Stimulated activated naive CD4-positive, alpha-beta T cell (primary cell): ENCODE measurements at places on chromosomes 1 and 21.

GRCh38 chr21:38863843-38864363 lies 58.2 kb downstream of the ETS2 start:
- no peak for DNase-seq

DNA sequence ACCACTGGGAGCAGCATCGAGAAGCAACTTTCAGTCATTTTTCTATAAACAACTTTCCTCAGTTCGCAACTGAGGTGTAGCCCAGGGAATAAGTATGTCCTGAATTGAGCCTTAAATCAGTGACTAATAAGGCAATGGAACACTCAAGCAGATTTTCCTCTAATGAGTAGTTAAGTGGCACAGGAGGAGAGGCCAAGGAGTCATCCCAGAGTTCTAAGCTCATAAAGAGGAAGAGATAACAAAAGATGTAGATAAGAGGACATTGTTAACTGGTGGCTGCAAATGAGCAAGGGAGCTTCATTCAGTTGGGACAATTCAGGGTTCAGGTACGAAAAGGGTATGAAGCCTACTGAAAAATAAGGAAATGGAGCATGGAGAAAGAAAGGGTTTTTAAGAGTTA lies 64.5 kb downstream of the LRRC40 start:
- no peak for DNase-seq

- DNase-seq: no peak
Measured at GRCh38 chr1:166944186-166944967, 31.0 kb downstream of the ILDR2 start.

- DNase-seq: no peak
Measured at GRCh38 chr21:15967661-15968060, 237.9 kb downstream of the USP25 start.

DNA sequence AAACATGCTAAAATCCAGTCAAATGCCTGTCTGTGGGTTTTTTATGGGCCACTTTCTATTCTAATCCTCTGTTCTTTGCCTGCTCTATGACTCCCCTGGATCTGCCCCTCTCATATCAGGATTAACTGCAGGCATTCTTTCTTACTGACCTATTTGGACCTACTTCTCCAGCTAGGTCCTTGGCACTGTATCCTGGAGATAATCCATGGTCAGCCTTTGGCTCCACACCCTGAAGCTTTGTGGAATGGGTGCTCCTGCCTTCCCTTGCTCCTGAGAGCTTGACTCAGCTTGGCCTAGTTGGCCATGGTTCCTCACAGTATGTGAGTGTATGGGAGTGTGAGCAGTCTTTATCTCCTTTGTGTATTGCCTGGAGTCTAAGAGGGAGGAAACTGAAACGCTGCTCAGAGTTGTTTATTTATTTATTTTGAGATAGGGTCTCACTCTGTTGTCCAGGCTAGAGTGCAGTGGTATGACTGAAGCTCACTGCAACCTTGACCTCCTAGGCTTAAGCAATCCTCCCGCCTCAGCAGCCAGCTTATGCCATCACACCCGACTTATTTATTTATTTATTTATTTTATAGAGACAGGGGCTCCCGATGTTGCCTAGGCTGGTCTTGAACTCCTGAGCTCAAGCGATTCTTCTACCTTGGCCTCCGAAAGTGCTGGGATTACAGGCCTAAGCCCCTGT lies 28.7 kb upstream of the CDC14A start:
- no peak for DNase-seq

GRCh38 chr1:233355841-233356704 lies 28.5 kb downstream of the MAP3K21 start:
- no peak for DNase-seq

- DNase-seq: no peak
Measured at GRCh38 chr1:228870041-228870713, 134.9 kb downstream of the RHOU start.

GRCh38 chr21:36163750-36164741 lies 7.4 kb downstream of the DOP1B start:
- DNase-seq: no peak

- no peak for DNase-seq
Measured at GRCh38 chr1:58456470-58456869, 90.1 kb downstream of the OMA1 start.

DNA sequence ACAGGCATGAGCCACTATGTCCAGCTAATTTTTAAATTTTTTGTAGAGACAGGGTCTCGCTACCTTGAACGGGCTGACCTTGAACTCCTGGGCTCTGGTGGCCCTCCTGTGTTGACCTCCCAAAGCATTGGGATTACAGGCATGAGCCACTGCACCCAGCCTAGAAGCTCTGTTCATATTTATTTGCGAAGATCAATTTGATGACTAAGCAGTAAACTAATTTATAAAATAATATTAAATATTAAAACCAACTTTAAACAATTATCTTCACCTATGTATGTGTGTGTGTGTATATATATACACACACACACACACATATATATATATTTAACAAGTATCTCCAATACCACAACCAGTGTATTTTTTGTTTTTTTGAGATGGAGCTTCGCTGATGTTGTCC lies 4.4 kb downstream of the NADK start:
- DNase-seq: no peak

DNA sequence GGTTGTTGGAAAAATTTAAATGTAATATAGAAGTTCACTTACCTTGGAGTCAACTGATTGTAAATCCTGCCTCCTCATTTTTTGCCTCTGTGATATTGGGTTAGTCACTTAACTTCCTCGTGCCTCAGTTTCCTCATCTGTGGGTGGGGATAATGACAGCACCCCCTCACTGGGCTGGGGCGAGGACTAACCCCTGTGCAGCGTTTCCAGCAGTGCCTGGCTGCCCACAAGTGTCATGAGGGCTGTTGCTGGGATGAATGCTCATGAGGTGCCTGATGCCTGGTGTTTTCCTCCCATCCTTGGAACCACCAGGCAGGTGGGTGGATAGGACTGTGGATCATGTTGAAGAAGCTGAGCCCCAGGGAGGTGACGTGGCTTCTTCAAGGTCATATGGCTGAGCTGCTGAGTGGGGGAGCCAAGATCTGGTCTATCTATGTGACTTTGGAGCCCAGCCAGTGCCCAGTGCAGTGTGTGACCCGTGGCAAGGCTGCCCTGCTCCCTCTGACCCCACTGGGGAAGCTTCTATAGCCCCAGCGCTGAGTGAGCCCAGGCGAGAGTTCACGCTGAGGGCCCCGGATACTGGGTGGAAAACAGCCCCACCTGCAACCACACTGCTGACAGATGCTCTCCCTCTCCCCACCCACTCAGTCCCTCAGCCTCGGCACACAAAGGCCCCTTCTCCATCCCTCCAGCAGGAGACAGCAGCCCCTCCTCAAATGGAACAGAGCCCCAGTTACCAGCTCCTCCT lies 446.0 kb downstream of the PTPRU start:
- DNase-seq: no peak

- DNase-seq: no peak
Measured at GRCh38 chr1:78035121-78035520, 10.6 kb upstream of the GIPC2 start.

DNA sequence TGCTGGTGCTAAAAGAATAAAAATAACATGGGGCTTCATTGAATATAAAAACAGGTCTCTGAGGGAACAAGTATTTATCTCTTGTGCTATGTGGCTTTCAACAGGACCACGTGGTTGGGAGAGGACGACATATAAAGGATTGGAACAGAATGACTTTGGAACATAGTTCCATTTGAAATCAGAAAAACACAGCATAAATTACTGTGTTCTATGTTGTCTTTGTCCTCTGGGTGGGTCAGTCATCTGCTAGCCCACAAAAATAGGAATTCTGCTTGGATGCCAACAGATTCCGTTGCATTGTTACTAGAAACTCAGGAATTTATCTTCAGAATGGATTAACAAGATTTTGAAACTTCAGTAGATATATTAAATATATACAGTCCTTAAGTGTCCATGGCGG lies 5.9 kb downstream of the CEP85 start:
- DNase-seq: no peak

GRCh38 chr1:212315907-212316306 lies 30.7 kb downstream of the PPP2R5A start:
- DNase-seq: no peak

DNA sequence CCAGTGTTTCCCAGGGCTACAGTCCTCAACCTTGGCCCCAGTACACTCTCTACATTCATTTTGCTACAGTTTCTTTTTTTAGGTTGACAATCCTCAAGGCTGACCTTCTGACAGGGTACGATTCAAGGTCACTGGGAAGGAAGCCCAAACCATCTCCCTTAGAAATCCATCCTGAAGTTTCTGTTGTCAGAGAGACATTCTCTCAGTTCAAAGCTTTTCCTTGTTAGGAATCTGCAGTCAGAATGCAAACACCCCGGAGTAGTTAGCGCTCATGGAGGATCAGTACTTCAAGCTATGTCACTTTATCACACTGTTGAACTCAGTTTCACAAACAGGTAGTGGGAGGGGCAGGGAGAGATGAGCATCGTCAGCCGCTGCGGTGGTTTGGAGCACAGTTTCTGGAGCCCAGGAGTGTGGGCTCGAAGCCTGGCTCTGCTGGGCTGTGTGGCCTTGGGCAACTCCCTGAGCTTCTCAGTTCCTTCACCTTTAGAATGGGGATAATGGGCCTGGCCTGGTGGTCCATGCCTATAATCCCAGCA lies 4.2 kb downstream of the SLC2A5 start:
- no peak for DNase-seq

- DNase-seq: no peak
Measured at GRCh38 chr1:174584071-174584470, 136.3 kb downstream of the GPR52 start.

DNA sequence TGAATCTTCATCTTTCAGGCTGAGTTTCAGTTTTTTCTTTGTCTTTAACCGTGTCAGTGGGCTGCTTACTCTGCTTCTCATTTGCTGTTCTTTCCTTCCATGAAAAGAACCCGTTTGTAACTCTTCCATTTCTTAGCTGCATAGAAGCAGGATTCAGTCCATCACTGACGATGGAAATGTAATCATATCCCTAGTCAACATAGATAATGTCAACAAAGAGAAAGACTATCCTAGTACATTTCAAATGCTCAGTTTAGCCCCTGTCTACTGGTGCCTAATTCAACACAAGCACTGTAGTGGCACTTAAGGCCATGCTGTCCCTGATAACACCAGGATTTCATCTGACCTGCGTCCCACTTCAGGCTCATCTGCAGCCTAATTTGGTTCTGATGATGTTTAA lies 376 bp downstream of the GBP1 start:
- DNase-seq: no peak

GRCh38 chr1:87673309-87673708 lies 344.6 kb downstream of the LMO4 start:
- DNase-seq: no peak

GRCh38 chr1:6495041-6495441 lies 3.6 kb upstream of the PLEKHG5 start:
- no peak for DNase-seq

DNA sequence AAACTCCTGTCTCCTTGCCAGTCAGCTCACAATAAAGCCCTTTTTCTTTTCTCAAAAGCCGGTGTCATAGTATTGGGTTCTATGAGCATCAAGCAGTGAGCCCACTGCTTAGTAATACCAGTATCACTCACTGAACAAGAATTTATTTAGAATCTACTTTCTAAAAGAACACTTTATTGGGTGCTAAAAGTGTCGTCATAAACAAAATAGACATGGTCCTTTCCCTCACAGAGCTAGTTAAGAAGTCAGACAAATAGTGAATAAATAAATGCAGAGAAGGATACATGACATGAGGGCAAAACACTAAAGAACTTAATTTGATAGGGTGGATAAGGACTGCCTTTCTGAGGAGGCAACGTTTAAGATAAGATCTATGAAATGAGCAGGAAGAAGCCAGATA lies 32.2 kb downstream of the EVI5 start:
- no peak for DNase-seq

- no peak for DNase-seq
Measured at GRCh38 chr1:78691995-78692747, 42.5 kb downstream of the IFI44 start.

DNA sequence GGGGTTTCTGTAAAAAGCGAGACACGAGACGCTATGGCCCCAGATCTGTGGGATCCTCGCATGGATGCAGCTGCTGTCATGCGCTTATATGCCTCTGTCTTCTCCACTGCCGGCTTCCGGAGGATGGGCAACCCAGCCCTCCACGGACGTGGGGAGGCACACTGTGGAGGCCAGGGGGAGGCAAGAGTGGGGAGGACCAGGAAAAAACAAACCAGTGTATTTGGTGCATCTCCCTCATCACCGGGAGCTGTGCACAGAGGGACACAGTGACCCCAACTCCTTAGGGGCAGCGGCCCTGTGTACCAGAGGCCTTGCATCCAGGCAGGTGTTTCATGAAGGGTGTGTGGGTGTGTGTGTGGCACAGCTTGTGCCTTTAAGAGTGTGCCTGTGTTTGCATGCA lies 95.0 kb downstream of the AJAP1 start:
- no peak for DNase-seq

GRCh38 chr1:192892934-192893333 lies 84.1 kb downstream of the RGS2 start:
- DNase-seq: no peak

DNA sequence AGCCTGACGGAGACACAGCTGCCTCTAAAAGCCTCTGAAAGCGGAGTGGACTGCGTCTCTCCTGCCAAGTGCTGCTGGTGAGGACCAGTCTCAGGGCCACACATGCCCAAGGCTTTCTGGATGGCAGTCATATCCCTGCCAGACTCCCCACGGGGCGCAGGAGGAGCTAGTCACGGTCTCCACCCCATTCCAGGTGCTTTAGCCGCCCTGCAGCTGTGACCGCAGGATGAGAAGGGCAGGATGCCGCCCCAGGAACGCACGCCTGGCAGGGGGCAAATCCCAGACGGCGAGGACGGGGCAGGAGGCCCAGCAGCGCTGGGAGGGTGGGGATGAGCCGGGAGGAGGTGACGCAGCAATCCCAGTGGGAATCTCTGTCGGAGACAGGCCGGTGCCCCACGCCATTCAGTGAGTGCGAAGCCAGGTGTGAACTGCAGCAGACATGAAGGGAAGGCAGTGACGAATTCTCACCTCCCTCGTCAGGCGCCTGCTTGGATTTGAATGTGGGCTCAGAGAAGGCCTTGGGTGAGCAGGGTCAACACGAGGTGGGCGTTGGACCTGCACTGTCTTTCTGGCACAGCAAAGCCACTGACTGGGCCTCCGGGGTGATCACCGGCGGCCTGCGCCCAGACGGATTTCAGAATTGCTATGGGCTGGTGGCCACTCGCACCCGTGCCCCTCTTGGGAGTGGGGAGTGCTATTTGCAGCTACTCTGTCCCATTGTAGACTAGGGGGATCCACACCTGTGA lies 38.5 kb upstream of the SLC19A1 start:
- no peak for DNase-seq

DNA sequence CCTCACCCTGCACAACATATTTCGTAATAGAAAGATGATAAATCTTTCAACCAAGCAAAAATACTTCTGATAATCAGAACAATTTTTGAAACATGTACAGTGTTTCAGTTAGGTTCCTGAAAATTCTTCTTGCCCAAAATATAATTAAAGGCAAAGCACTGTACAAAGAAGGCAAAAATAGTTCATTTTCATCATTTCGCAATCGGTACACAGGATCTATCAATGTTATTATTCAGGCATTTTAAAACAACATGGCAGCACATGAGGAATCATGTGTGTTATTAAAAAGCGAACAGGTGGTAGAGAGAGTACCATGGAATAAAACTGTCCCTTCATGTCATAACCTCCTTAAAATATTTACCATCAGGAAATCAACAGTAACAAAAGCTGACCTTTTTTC lies 356.9 kb downstream of the DPYD start:
- no peak for DNase-seq
